Right ventricle myocardium inferior (tissue), 1 donor: ENCODE measurements at places on chromosomes 6 and 20.
A peak's percentile ranks its signal among the peaks of the same experiment; 100 is the strongest.

- DNase-seq: peak; percentile 72
Observed at GRCh38 chr6:26233649-26234420, 131.2 kb upstream of the BTN3A2 start.

GRCh38 chr6:163302747-163303146 is 111.8 kb upstream of the QKI start:
- no peak for DNase-seq

DNA sequence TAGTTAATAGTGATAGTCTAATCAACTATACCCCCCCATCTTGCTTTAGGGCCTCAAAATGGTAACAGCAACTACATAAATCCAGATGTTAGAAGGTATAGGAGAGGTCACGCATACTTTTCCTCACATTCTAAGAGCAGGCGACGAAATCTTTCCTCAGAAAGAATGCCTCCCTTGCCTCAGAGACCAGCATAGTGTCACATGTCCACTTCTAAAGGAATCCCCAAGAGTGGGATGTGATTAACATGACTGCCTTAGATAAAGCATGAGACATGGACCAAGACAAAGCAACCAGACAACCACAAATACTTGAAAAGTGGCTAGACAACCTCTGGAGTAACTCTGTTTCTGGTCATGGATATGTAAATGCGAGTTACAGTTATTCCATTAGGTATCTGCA is 710.7 kb downstream of the EYS start:
- DNase-seq: no peak

DNA sequence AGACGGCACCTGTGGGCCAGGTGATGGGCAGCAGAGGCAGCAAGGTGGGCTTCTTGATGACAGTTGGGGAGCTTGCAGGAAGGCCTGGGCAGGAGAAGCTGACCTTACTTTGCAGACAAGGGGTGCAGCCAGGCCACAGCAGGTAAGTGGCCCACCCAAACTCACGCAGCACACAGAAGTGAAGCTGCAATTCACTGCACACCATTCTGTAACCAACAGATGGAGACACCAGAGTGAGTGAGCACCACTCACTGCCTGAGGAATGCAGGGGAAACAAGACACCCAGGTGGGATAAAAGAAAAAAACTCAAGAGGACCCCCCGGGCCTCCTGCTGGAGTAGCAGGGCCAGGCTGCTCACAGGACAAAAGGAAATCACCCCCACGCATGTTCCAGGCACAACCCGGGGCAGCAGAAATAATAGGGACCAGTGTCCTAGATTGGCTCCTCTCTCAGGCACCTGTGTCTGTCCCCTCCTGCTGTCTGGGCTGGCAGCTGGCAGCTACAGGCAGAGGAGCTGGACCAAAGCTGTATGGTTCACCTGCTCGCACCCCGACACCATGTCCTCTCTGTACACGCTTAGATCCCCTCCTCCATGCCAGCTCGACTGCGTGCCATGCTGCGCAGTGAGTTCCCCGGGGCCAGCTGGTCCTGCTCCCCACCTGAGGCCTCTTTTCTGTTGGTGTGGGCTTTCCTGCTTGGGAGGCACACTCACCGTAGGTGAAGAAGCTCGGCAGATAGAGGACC is 4.9 kb downstream of the MTCH1 start:
- no peak for DNase-seq

- no peak for DNase-seq
Observed at GRCh38 chr6:39951716-39952115, 17.5 kb upstream of the MOCS1 start.

- no peak for DNase-seq
Observed at GRCh38 chr6:133977983-133978895, 25.2 kb downstream of the TBPL1 start.

- DNase-seq: no peak
Observed at GRCh38 chr20:10781526-10781925, 107.7 kb upstream of the JAG1 start.

DNA sequence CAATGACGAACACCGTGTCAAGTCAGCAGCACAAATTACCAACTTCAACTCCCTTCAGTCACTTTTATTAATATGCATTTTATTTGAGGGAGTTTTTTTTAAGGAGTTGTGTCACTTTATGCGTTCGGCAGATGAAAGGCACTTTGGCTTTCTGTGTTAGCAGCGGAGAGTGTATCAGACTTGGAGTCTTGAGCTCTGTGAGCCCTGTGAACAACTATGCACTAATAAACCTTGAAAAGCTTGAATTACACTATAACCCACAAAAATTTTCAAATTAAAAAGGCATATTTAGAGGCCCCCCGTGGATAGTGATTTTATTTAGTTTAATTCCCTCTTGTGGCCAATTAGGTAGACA is 335.3 kb upstream of the NT5E start:
- no peak for DNase-seq

DNA sequence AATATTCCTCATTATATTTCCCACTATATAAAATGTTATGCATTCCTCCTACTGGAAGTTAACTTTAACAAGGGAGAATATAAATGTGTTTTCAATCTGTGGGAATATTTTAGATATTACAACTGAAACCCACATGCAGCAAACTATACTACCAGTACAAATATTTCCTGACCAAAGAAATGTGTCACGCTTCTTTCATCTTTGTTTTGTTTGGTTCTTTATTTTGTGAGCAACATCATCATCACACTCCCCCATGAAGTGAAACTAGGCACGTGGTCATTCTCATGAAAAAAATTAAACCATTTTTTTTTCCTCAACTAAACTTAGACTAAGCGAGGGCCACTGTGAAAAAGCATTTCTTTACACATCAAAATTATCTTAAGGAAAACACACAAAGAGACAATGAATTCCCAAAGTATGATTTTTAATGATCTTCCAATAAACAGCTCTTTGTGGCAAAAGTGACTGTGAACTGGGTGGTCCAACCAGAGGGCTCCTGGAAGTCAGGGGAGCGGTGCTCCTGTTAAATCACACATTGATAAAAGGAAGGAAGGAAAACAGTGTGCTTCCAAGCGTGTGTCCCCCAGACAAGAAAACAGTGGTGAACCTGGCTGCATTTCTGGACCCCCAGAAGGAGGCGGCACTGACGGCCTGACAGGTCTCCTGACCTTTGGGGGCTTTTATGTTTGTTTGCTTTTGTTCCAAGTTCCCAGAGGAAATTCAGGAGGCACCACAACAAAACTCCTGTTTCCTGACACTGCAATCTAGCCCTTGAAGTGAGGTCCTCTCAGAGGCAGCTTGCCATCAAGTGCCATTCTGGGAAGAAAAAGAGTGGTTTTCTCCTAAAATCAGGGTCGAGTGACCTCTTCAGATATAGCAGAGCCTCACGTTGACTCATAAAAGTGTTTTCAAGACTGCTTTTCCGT is 166.8 kb upstream of the FOXQ1 start:
- DNase-seq: no peak

- no peak for DNase-seq
Observed at GRCh38 chr6:163825033-163825432, 410.5 kb downstream of the QKI start.

DNA sequence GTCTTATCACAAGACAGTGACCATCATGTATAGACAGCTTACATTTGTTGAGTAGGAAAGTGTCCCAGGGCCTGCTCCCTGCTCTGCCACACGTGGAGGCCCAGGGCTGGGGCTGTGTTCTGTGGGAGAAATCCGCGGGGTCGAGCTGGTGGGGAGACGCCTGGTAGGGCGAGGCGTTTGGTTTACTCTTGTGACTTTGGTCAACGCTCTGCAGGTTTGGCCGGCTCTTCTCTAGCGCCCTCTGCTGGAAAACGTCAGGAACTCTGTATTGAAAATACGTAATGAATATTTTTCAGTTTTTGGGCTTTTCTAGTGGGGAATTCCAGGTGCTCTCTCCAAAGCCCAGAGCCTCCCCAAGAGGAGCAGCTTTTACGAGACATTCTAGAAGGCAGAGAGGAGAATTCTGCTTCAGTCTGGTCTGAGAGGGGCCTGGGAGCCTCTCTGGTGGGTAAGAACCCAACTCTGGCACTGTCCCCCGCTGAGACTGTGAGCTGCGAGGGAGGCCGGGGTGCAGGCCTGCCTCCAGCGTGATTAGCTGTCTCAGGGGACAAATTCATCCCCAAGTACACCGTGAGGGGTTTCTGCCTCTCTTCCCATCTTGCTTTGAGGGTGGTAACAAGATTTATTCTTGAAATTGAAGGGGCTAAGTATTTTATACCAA is 112.6 kb upstream of the RALGAPA2 start:
- peak; percentile 85 for DNase-seq

- no peak for DNase-seq
Observed at GRCh38 chr20:34891166-34892062, 15.0 kb downstream of the ACSS2 start.

GRCh38 chr6:128600397-128600951 is 80.1 kb upstream of the PTPRK start:
- no peak for DNase-seq

DNA sequence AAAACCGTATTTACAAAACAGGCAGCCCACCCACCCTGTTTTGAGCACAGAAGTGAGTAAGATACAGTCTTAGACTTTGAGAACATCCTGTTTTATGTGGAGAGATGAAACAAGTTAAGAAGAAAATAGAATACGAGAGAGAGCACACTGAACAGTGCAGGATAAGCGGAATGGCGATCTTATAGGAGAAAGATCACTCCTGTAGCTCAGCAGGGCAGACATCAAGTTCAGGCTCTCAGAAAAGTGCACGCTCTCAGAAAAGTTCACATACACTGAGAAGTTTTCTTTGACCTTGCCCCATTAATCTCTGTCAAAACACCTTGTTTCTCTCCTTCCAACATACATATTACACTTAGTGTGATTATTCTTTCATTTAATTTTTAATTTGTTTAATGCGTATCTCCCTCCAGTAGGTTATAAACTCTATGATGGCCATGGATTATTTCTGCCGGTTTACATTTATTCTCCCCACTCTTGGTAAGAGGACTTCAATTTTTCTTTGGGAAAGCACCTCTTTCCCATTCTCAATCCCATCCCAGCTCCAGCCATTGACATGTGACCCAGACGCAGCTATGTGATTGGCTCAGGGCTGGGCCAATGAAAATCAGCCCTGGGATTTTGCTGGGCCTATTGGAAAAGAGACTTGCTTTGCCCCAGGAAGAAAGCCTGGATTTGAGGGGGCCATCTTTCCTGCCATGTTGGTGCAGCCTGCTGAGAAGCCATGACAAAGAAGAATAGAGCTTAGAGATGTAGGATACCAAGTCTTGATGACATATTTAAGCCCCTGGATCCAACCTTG is 16.2 kb downstream of the KCNB1 start:
- no peak for DNase-seq

DNA sequence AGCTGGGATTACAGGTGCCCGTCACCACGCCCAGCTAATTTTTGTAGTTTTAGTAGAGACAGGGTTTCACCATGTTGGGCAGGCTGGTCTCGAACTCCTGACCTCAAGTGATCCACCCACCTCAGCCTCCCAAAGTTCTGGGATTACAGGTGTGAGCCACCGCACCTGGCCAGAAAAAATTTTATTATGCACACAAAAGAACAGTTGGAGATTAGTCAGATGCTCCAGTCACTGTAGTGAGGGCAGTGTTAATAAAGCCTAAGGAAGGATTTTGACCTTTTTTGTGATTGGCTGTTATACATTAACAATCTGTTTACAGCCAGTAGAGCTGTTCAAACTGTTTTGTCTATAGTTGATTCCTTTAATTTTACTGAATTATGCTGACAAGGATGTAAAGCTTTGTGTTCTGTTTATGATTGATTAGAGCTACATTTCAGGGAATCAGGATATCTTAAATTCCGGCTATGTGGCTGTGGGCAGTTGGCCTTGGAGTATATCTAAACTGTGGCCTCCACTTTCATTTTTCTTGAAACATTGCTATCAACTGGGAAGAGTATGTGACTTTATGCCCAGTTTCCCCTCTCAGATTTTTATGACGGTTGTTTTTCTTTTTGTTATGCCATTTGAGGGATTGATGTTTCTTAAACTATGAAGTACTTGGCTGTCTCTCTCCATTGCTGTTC is 9.9 kb downstream of the ZSWIM3 start:
- no peak for DNase-seq

- DNase-seq: no peak
Observed at GRCh38 chr6:7048894-7049293, 58.9 kb upstream of the RREB1 start.

GRCh38 chr20:32628960-32629530 is 43.9 kb upstream of the NOL4L start:
- no peak for DNase-seq

- no peak for DNase-seq
Observed at GRCh38 chr6:96939007-96939805, 14.7 kb downstream of the KLHL32 start.

GRCh38 chr6:70823651-70824050 is 133.2 kb downstream of the B3GAT2 start:
- no peak for DNase-seq

DNA sequence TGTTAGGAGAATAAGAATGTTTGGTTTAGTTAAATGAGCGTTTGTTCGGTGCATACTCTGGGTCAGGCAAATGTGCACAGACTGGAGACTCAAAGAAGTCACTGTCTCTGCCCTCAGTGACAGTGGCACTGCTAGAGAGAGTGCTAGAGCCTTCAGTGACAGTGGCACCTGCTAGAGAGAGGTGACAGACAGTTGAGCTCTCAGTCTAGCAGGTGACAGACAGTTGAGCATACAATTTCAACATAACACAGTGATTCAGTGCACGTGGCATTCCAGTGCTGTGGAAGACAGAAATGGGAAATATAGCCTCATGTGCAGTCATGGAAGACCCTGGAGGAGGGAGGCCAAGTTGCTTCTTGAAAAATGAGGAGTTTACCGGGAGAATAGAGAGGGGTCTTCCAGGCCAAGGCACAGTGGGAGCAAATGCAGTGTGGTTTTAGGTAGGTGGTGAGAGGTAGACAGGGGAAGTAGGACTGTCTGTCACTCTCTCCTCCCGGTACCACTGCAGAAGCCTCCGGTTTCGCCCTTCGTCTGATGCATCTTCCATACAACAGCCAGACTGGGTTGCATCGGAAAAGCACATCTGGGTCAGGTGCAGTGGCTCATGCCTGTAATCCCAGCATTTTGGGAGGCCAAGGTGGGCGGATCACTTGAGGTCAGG is 107.9 kb upstream of the CLDN20 start:
- no peak for DNase-seq

- no peak for DNase-seq
Observed at GRCh38 chr6:131139599-131139998, 4.3 kb downstream of the AKAP7 start.

DNA sequence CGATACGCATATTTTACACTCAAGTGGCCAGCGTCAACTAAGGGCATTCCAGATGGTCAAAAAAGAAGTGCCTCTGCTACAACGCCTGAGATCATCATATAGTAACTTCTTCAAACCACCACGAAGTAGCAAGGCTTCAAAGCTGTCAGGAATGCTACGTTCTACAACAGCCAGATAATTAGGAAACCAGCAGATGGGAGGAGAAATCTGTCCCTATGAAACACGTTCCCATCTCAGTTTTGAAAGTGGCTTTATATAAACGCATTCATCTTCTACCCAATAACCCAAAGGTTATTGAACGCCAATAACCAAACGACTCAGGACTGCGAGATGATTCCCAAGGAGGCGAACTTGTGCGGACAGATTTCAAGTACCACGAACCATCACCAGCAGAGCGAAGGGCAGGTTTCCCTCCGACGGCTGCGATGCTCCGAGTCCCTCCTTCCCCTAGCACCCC is 1.2 kb downstream of the ABHD12 start:
- no peak for DNase-seq
